Activated T-cell treated with anti-CD3 and anti-CD28 coated beads for 48 hours (primary cell): ENCODE measurements at places on chromosomes 7 and 10.
A peak's percentile ranks its signal among the peaks of the same experiment; 100 is the strongest.

DNA sequence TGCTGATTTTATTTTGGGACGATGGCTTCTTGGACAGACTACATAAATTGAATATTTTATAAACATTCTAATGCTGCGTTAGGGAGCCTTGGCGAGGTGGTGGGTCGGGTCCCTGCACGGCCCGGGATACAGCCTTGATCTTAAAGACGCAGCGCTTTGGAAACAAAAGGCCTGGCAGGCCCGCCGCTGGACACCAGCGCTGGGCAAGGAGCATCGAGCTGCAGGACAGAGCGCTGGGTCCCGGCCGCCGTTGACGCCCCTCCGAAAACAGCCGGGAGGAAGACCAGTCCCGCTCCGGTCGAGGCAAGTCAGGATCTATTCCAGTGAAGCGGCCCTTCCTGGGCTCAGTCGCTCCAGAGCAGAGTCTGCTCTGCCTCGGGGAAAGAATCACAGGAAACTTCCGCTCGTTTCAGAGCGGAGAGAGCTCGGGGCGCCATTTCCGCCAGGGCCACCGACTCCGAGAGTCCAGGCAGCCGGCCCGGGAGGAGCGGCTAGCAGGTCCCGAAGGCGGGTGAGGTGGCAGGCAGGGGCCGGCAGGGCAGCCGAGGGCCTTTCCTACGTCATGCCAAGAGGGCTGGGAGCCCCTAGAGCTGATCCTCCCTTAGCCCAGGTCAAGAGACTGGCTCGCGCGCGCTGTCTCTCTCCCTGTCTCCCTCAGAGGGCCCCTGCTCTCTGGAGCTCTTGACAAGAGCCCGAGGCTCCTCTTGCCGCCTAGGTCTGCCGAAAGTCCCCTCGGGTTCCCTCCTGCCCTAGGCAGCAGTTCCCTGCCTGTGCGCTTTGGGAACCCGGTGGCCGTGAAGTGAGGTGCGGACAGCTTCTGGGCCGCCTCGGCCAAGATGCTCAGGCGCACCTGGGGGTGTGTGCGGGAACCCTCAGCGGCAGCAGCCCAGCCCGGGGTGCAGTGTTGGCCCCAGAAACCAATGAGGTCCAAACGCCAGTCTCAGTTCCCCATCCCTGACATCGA, 1.4 kb upstream of the DRGX start:
- DNase-seq, result no peak

DNA sequence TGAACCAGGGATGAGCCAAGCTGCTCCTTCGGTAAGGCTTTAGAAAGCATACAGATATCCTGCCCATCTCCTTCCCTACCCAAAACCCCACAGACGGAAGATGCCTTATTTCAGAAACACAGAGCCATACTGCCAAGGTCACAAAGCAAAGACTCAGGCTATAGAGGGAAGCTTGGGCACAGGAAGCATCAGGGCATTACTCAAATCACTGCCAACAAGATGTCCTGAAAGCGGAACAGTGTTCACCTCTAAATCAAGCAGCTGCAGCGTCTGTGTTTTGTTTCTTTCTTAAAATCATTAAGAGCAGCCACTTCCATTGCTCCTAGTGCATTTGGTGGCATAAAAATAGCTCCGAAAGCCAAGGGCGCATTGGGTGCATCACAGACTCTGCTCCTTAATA, 307.3 kb downstream of the SORCS1 start:
- DNase-seq, result no peak

- DNase-seq, result no peak
Measured at GRCh38 chr7:140079121-140079536, 16.4 kb upstream of the PARP12 start.

- no peak for DNase-seq
Measured at GRCh38 chr7:130145424-130146100, 59.6 kb downstream of the TMEM209 start.

DNA sequence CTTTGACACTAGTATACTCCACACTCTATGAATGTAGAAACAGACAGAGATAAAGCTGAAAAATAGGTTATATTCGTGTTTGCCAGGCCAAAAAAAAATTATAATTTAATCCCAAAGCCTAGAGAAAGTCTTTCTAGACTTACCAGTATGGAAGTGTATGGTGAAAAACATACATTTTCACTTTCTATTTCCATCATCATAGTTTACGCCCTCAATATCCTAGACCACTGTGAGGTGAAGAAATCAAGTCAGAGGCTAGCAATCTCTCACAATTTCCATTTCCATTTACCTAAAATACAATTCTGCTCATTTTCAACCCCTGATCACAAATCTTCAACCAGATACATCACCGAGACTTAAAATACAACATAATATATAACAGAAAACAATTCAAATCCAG, 16.2 kb downstream of the GPR22 start:
- DNase-seq, result no peak

- no peak for DNase-seq
Measured at GRCh38 chr10:34405611-34406462, 409.3 kb downstream of the PARD3 start.

GRCh38 chr7:23022258-23022769, 8.4 kb upstream of the HYCC1 start:
- no peak for DNase-seq

DNA sequence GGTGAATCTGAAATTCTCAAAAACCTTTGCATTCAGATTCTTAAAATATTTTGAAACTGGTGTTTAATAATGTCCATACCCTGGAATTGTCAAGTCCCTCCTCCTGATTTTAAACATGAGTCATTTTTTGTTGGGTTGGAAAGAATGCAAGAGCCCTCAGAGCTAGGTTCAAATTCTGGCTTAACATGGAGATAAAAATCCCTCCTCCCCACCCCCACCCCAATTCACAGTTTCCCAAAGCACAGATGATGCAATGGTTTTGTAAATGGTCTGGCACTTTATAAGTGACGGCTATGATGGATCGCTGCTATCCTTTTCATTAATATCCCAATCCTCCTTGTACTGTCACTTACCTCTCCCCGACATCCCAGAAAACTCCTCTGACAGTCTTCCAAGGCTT, 332.8 kb downstream of the PLXNA4 start:
- DNase-seq, result no peak

- DNase-seq, result no peak
Measured at GRCh38 chr7:41747961-41748360, 45.1 kb upstream of the INHBA start.

GRCh38 chr7:123633553-123633952, 22.1 kb upstream of the LMOD2 start:
- DNase-seq, result no peak

GRCh38 chr10:96586419-96587263, at the start of gene TM9SF3:
TSS of gene TM9SF3 (minus strand) at chr10:96587012. CDS start at chr10:96586835, 177 bp downstream.
- DNase-seq, result peak; percentile 89

DNA sequence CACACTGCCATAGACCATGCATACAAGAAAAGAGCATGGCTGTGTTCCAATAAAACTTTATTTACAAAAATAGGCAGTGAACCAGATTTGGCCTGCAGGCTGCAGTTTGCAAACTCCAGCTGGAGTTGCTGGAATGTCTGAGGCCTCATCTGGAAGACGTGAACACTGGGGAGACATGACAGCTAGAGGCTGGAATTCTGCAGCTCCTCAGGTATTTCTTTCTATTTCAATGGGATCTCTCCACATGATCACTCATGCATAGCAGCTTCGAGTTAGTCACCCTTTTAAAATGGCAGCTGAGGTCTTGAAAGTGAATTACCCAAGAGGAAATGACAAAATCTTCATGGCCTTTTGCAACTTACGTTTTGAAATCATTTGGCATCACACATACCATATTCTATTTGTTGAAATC, 52.6 kb upstream of the BET1 start:
- no peak for DNase-seq

DNA sequence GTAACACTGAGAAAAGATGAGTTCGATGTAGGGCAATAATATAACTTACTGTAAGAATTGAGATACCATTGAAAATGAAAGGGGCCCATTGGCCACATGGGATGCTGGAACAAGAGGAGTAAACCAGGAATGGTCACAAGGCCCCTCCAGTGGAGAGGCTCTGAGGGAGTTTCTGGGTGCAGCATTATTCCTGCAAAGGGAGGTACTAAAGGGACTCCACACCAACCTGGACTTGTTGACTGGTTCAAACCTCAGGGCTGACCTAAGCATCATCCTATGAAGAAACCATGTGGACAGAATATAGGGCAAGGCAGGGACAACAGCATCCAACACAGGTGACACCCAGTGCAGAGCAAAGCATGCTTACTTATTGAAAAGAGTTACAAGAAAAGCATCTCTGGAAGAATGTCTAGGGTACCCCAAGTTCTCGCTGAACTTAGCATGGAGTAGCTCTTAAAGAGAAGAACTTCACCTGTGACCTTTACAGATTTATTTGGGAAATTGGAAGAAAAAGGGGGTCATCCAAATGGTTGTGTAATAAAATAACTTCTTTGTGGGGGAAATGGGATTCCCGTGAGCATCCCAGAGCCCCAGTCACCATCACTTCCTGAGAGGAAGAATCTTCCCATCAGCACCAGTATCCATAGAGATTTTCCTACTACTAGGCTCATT, 34.7 kb downstream of the PRSS2 start:
- DNase-seq, result no peak

DNA sequence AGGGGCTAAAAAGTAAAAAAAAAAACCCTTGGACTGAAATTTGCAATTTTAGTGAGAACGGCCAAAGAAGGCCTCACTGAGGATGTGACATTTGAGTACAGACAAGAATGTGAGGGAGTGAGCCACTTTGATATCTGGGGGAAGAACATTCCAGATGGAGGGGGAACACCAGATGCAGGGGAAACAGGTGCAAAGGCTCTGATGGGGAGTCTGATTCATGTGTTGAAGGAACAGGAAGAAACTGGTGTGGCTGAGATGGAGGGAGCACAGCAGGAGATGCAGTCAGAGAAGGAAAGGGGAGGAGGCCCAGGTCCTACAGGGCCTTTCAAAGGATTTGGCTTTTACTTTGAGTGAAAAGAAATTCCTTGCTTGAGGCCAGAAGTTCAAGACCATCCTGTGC, 615.7 kb upstream of the NRP1 start:
- DNase-seq, result no peak

- peak; percentile 82 for DNase-seq
Measured at GRCh38 chr10:73940634-73941221, 29.8 kb downstream of the PLAU start.

DNA sequence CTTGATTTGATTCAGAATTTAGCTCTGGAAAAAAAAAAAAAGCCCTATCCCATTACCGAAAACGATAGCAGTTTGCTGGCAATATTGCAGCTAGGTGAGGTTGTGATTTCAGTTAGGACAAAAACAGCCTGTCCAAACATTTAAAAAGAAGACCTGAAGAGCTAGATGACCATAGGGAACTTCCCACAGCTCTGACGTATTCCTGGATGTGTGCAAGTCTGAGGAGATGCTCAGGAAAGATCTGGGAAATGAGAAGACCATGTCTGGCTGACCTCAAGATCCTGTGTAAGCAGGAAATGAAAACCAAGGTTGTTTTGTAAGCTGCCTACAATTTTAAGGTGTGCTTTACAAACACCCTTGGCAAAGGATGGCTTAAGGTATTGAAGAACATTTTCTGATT, 88.7 kb downstream of the RAMP3 start:
- DNase-seq, result no peak

- no peak for DNase-seq
Measured at GRCh38 chr10:47403446-47404318, 19.6 kb upstream of the ZNF488 start.

- DNase-seq, result peak; percentile 12
Measured at GRCh38 chr7:139231513-139232376, 708 bp downstream of the UBN2 start.

- no peak for DNase-seq
Measured at GRCh38 chr7:116454377-116454776, 45.2 kb upstream of the CAV2 start.

DNA sequence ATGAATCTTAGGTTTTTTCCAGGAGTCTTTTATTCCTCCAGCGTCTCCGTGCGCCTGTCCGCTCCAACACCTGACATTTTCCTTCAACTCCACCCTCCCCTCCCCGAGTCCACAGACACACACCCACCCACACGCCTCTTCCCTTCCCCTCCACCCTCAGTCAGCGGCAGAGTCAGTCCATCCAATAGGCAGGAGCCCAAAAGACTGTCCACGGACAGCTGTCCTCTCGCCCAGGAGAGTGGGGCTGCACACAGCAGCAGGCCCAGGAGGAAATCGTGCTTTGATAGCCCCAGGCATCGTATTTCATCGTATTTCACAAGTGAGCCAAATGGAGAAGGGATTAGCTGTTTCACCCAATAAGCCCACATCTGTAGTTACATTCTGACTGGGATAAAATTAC, 285.1 kb downstream of the ZEB1 start:
- DNase-seq, result no peak

DNA sequence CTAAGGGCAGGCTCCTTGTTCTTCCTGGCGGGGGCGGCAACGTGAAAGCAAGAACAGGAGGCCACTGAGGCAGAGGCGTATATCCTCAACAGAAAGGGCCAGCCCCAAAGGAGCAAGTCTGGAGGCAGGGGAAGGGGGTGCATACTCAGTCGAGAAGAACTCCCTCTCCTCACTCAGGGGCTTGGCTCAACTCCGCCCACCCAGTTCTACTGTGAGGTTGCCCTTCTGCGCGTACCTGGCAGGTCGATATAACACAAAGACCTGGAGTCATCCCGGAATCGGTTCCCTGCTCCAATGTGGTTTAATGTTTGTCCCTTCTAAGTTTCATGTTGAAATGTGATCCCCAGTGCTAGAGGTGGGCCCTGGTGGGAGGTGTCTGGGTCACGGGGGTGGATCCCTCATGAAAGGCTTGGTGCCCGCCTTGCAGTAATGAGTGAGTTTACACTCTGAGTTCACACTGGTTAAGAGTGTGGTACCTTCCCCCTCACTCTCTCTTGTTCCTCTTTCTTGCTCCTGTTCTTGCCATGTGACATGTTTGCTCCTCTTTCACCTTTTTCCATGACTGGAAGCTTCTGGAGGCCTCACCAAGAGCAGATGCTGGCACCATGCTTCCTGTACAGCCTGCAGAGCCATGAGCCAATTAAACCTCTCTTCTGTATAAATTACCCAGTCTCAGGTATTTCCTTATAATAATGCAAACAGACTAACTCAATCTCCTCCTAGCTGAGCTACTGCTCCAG, 32.6 kb downstream of the GSDME start:
- DNase-seq, result no peak

- no peak for DNase-seq
Measured at GRCh38 chr7:142668495-142668894, 80.8 kb upstream of the PRSS1 start.

DNA sequence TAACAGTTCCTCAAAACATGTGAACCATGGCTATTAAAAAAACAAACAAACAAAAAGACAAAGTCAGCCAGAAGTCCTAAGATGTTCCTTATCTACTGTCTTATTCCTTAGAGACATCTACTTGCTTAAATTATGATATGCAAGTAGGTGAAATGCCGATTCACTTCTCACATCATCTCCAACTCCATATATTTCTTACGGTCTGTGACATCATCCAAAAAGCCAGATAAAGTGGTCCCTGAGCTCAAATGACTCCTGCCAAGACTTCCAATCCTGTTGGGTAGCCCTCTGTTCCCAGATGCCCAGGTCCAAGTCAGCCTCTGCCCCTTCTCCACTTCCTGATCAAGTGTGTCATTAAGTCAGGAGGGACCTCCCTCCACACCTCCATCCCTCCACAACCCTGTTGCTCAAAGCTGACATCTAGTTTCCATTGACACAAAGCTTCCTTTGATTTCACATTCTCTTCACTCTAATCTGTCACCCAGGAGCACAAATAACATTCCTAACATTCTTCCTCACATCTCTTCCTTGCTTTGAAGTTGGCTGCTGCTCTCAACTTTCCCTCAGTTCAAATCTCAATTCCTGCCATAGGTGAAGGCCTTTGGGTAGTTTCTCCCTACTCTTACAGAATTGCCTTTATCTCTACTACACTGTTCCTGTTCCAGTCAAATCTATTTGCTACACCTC, 56.1 kb upstream of the PDLIM1 start:
- no peak for DNase-seq

- DNase-seq, result no peak
Measured at GRCh38 chr10:126561294-126561920, 109.1 kb downstream of the C10orf90 start.

- DNase-seq, result no peak
Measured at GRCh38 chr7:107138696-107139420, 29.9 kb upstream of the HBP1 start.
